Activated naive CD8-positive, alpha-beta T cell treated with anti-CD3 and anti-CD28 coated beads, Interleukin-2, amount 10 ng/mL, durations not matched to agents 7 days and 5 days (primary cell): ENCODE measurements at places on chromosomes 7 and 10. TPM values are rescaled to one million over a fixed set of nuclear protein-coding genes. Genes with fewer than 3 reads are reported as not detected.

Gene TFR2
- 11.0 TPM for total RNA-seq

GRCh38 chr10:112131346-112131745 is 52.2 kb downstream of the GPAM start:
- no peak for DNase-seq

- no peak for DNase-seq
Observed at GRCh38 chr7:7129381-7129780, 53.0 kb upstream of the C1GALT1 start.

DNA sequence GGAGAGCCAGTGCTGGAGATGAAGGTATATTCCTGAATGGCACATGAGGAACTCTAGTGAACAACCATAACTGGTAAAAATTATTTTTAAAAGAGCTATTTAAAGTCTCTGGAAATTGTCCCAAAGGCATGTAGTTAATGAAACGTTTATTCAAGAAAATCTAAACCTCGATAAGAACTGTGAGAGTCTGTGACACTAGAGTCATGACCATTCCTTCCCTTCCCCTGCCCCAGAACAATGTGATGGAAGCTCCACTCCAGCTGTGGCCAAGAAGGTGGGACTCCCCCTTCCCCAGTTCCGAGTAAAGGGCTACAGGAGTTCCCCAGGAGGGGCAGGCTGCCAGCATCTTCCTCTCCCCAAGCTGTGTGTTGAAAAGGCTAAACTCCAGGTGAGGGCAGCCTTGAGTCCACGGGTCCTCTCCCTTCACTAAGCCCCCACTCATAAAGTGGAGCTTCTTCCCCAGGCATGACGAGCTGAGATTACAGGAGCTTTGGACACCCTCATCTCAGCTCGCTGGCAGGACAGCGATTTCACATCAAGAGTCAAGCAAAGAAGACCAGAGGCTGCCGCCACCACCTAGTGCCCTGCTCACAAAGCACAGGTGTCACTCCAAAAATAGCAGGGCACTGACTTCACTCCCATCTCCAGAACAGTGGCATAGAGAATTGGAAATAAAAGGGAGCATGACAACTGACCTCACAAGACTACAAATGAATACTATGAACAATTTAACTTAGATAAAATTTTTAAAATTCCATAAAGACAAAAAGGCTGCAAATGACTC is 68.5 kb downstream of the NHLRC2 start:
- DNase-seq: no peak
